ENCODE measurements at places on chromosomes 16 and 17.

GRCh38 chr16:51149251-51149661 is 1.8 kb downstream of the SALL1 start:
- DNase-seq, result no peak

GRCh38 chr17:65198653-65199382 is 61.6 kb downstream of the RGS9 start:
- peak; percentile 82 for DNase-seq

- no peak for DNase-seq
Measured at GRCh38 chr17:65041518-65041917, 15.0 kb downstream of the GNA13 start.

DNA sequence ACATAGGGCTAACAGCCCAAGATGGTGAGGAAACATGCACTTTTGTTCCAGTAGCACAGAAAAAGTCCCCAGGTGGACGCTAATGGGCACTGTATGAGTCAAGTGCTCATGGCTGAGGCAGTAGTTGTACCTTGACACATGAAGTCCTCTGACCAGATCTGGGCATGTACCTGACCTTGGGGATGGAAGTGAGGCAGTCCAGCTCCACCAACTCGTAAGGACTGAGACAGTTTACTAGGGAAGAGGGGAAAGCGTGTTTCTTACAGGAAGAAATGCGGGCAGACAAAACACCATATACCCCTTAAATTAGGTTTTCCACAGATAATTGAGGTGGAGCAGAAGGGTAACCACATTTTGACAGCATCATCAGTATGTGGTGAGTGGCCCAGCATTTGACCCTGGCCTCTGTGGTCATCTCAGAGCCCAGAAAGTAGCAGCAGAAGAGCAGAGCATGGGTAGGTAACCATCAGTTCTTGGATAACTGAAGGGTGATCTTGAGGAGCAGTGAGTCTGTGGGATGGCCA is 32.4 kb upstream of the METTL9 start:
- no peak for DNase-seq

DNA sequence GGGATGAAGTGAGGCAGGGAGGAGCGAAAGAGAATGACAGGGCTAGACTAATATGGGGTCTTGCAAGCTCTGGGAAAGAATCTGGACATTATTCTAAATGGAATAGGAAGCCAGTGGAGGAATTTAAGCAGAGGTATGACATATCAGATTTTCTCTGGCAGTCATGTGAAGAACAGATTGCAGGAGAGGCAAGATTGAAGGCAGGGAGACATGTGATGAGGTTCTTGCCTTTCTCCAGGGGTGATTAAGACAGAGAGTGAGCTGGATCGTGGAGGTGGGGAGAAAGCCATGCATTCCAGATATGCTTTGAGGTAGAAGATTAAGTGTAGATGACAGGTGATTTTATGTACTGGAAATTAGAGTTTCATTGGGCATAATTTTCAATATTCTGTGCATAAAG is 4.3 kb upstream of the THAP11 start:
- no peak for DNase-seq

DNA sequence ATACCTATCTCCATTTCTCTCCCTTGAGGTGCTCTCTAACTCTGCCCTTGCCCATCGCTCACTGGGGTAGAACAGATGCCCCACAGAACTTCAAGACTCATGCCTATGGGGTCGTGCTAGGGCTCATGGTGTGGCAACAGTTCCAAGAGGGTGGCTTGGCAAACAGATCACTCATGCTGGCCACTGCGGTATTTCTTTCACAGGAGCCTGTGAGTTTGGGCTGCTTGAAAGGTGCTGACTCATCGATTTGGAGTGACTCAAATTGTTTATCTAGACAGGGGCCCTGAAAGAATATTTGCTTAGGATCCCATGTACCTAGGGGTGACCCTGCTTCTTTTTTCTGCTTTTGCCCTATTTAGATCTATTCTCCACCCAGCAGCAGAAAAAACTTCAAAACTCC is 69.9 kb downstream of the IRX5 start:
- DNase-seq, result peak; percentile 44

GRCh38 chr16:85005285-85006069 is 5.9 kb downstream of the ZDHHC7 start:
- peak; percentile 61 for DNase-seq

- no peak for DNase-seq
Measured at GRCh38 chr16:48560692-48561091, 49.3 kb downstream of the N4BP1 start.

- DNase-seq, result no peak
Measured at GRCh38 chr16:3953728-3954410, 73.4 kb upstream of the CREBBP start.

DNA sequence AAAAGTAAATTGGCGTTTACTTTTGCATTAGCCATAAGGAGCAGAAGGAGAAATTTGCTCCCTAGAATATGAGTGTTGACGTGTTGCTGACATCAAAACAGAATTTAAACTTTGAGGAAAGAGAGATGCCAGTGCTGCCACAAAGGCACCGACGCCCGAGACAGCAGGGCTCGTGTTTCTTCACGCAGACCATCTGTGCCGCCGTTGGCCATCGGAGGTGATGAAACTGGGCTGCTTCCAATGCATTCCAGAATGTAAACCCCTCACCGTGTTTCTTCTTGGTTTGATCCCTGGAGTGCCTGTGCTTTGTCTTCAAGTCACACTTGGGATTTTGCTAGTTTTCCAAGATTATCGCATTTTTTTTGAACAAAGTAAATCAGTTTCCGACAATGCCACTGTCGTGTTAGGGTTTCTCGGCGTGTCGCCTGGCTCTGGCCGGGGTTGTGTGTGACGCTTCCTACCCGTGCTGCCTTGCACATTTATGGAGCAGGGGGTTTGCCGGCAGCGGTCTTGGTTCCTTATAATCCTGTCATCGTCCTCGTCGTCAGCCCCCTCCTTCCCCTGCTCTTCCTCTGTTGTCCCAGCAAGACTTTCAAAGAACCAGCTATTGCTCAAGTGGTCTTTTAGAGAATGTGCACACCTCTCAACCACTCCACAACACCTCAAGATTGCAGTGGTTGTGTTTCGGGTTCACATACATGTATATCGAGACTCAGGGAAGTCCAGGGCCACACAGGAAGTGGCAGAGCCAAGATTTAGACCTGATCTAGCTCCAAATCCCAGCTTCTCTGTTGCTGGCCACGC is 103.9 kb downstream of the METRNL start:
- DNase-seq, result no peak

- peak; percentile 70 for DNase-seq
Measured at GRCh38 chr16:21277927-21278706, at the start of gene CRYM. Gene CRYM, minus strand, starts transcription at chr16:21278290. Its CDS starts 39 bp downstream, at chr16:21278251.

GRCh38 chr16:64702415-64702814 is 419.4 kb downstream of the CDH11 start:
- no peak for DNase-seq

DNA sequence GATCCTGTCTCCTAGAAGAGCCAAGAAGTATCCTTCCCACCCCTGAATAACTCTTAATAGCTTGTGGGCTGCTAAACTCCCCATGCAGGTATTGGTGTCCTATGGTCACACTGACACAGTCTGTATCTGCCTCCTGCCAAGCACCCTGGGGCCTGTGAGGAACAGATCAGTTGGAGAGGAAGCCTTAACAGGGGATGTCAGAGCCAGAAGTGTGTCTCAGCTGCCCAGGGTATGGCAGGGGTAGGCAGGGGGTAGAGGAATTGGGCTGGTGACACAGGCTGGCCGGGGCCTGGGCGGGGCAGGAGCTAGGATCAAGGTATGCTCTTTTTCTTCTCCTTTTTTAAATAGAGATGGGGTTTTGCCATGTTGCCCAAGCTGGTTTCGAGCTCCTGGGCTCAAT is 44.7 kb downstream of the DDX19A start:
- DNase-seq, result no peak

- DNase-seq, result no peak
Measured at GRCh38 chr17:8133399-8133798, 9.5 kb upstream of the HES7 start.

GRCh38 chr17:804541-805435 is 22.6 kb downstream of the MRM3 start:
- DNase-seq, result no peak

DNA sequence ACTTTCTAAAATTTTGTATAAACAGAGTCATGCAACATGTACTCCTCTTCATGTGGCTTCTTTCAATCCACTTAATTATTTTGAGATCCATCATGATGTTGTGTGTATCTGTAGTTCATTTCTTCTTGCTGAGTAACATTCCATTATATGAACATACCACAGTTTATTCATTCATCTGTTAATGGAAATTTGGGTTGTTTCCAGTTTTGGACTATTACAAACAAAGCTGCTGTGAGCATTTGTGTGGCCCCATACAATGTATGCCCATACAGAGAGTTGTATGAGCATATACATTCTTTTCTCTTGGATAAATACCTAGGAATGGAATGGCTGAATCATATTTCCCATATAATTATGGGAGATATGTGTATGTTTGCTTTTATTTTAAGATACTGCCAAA is 85.6 kb downstream of the CLEC16A start:
- no peak for DNase-seq

- DNase-seq, result peak; percentile 73
Measured at GRCh38 chr17:4899341-4900230, at the start of gene C17orf107. Gene C17orf107, plus strand, starts transcription at chr17:4899536. Its CDS starts 227 bp downstream, at chr17:4899763.

DNA sequence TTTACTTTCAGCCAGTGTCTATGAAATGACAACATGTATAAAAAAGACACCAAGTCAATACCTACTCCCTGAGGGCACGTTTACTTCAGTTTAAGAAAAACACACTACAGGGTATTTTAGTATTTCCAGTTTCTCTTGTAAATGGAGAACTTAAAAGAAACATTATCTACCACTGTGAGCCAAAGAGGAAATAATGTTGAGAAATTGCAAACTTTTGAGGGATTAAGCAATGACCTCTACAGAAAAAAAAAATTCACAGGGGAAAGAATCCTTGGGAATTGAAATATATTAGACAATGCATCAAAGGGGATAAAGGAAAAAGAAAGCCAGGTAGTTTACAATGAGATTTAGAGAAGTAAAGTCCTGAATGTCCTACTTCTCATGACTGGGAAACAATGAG is 126.0 kb downstream of the KCNJ2 start:
- DNase-seq, result no peak

- no peak for DNase-seq
Measured at GRCh38 chr17:74449773-74450172, 16.7 kb upstream of the CD300A start.

GRCh38 chr17:72299100-72299499 is 178.3 kb downstream of the SOX9 start:
- DNase-seq, result no peak

DNA sequence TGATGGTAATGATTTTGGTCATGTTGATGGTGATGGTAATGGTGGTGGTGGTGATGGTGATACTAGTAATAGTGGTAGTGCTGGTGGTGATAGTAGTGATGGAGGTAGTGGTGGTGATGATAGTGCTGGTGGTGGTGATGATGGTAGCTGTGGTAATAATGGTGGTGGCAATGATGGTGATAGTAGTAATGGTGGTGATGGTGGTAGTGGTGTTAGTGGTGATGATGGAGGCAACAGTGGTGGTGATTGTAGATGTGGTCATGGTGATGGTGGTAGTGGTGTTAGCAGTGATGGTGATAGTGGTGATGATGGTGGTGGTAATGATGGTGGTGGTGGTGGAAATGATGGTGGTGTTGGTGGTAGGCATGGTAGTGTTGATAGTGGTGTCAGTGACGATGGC is 127.0 kb upstream of the RPL38 start:
- no peak for DNase-seq

DNA sequence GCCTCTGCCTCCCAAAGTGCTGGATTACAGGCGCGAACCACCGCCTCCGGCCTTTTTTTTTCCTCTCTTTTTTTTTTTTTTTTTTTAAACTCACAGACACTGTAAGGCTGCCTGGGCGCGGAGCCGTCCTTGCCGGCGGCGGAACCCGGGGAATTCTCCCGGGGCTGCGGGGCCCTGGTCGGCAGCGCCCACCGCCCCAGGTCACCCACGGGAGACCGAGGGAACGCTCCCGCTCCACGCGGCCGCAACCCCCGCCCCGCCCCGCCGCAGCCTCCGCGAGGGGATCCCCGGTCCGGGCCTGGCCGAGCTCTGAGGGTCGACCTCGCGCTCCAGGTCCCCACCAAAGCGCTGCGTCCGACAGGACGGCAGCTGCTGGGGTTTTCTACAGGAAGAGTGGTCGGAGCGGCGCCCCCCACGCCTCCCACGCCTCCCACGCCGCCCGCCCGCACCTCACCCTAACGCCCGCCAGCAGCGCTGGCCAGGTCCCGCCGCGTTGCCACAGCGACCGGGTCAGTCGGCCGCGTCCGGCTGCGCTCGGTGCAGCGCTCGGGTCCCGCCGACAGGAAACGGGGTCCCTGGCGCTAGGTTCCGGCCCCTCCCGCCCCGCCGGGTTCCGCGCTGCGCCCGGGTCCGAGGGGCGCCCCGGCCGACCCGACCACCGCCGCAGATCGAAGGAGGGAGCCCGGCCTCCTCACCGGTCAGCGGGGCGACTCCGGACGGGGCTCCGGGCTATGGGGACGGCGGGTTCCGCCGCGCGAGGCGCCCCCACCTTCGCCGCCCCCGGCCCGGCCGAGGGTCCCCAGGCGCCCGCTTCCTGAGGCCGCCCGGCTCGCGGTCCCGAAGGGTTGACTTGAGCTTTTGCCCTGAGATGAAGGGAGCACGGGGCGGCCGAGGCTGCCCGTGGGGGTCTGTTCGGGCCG is at the start of gene CCDC57:
Gene CCDC57 (minus strand): TSS at position 512 of the 920 bp plus-strand sequence. CDS start 10,898 bp downstream, outside the sequence.
- DNase-seq, result peak; percentile 91

- no peak for DNase-seq
Measured at GRCh38 chr16:520847-521246, 6.7 kb upstream of the CAPN15 start.

DNA sequence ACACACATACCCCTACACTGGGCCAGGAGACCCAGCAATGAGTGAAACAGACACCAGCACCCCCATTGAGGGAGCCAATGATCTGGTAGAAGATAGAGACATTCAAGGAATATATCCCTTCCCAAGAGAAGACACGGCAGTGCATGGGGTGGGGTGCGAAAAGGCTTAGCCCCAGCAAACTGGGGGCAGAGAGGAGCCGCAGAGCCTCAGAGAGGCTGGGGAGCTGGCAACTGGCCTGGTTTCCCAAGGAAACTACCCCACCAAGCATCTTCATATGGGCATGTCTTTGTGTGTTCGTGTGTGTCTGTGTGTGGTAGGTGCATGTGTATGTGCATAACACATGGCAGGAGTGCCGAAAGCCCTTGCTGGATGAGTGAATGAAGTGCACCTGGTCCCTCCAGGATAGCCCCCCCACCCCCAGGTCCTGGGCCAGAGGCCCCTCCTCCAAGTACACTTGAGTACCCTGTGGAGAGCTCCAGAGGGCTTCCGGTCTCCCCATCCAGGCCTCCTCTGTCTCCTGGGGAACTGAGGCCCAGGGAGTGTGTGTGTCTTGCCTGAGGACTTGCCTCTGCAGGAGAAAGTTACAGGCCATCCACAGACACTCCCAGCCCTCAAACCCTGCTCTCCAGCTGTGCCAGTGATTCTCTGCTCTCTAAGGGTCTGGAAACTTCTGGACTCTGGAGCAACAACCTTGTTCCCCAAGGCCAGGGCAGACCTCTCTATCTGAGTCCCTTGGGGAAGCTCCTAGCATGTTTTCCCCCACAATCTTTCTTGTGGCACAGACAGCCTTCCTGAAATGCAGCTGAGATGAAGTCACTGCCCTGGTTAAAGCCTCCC is 15.9 kb downstream of the TBX2 start:
- DNase-seq, result no peak

GRCh38 chr17:52049051-52049450 is 109.5 kb downstream of the CA10 start:
- no peak for DNase-seq
